ENCODE measurements at places on chromosomes 11 and 22. TPM values are rescaled to one million over a fixed set of nuclear protein-coding genes. Genes with fewer than 3 reads are reported as not detected.

DNA sequence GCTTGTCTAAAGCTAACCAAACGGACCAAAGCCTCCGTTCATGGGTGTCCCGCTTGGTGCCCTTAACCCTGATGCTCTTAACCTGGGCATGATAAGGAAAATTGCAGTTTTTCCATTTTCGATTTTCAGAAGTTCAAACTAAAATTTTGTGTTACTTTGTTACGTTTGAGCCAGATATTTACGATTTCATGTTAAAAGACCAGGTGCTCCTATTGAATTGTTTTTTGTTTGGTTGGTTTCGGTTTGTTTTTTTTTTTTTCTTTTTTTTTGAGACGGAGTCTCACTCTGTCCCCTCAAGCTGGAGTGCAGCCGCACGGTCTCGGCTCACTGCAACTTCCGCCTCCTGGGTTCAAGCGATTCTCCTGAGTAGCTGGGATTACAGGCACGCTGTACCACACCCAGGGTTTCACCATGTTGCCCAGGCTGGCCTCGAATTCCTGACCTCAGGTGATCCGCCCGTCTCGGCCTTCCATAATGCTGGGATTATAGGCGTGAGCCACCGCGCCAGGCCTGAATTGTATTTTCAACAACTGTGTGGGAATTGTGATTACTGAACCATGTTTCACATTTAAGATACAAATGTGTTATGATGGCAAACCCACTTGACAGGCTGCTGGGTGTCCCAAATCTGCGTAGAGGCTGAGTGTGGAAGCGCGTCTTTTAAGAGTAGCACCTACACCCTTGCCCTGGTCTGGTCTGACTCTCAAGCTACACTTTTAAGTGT is 864 bp upstream of the USP28 start:
- no peak for DNase-seq

DNA sequence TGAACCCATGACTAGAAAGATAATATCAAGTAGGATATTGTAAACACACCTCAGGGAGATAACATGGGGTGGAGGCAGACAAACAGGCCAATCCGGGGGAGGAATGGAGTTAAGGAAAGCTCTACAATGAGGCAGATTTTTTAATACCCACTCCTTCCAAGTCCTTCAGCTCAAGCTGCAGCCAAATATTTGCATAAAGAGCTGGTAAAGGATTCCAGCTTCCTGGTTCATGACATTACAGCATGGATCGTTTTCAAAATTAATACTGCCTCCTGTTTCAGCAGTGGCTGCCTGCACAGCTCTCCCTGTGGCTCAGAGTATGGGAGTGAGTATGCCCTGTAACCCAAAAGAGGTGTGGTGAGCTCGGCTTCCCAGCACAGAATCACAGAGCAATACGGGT is 5.1 kb downstream of the POU2AF3 start:
- DNase-seq = peak; percentile 76

- DNase-seq = no peak
Measured at GRCh38 chr11:71364176-71364671, 84.0 kb downstream of the DHCR7 start.

GRCh38 chr11:110598725-110599124 is 113.5 kb downstream of the ARHGAP20 start:
- DNase-seq = no peak

DNA sequence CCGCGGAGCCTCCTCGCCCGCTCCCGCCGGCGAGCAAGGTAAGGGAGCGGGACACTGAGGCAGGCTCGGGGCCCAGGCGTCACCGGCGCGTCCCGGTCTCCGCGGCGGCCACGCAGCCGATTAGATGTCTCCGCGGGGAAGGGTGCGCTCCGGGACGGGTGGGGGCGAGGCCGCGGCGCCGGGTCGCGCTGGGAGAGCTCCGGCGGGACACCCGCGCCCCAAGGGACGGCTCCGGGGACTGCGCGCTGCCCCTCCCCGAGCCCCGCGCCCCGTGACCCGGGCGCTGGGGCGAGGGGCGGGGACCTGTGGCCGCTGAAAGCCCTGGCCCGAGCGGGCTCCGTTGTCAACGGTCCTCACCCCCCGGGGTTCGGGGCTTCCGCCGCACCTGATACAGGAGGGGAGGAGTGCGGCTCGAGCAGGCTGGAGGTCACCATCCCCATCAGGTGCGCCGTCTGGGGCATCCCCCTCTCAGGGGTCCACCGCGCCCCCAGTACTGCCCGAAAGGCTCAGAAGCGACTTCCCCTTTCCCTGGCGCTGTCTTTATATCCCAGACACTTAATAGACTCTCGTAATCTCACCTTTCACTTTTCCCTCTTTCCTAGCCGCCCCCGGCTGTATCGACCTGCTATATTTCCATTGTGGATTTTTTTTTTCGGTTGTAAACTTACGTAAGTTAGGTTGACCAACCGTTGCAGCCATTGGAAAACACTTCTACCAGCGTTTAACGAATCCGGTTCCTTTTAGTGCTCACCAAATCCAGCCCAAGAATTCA is 573 bp downstream of the PPFIA1 start:
- peak; percentile 46 for DNase-seq

DNA sequence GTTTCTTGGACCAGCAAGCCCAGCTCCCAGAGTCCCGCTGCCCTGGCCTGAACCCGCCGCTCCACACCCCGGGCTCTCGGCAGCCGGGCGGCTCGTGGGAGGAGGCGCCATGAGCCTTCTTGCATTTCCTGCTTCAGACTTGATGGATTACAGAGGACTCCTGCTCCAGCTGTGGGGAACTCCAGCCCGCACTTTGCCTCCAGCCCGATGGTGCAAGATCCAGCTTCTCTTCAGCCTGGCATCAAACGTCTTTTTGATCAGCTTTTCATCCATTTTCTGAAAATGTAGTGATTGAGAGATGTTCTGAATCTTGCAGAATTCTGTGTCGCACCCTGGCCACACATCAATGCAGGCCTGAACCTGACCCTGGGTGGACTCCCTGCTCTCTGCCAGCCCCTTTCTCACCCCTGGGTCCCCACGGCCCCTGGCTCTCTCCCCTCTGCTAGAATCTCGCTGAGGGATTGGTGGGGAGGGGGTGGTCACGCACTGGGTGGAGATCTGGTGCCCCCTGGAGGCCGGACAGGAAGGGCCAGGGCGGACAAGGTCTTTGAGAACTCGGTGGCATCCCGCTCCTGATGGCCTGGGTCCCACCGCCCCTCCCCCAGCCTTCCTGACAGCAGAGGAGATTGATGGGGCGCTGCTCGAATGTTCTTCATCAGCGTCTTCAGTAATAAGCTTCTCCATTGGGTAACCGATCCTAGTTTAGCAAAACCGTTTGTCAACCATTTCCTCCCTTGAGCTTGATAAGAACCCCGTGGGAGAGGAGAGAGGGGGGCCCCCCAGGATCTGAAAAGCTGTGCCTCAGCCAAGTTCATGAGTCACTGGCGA is 12.1 kb upstream of the NFAM1 start:
- peak; percentile 87 for DNase-seq

DNA sequence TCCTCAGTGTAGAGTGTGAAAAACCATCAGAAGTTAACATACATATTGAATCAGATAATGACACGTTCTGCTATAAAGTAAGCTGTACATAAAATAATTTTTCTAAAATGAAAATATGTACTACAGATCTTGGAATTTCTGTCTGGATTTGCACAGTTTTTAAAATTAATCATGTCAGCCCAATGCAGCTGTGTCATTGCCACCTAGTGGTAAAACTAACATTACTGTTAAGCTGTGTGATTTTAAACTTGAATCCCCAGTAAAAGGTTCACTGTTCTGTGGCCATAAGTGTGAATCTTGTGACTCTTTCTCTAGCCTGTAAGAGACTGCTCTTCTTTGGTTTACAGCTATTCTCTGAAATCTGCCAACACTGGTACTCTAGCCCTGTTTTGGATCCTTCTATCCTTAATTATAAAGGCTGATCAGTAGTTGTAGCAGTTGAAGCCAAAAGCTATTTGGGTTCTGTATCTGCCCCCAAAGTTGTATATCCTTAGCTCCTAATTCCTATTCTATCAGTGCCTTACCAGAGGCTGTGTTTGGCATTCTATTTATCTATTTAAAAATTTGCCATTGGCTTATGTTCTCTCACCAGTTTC is 4.0 kb downstream of the JRKL start:
- DNase-seq = no peak

DNA sequence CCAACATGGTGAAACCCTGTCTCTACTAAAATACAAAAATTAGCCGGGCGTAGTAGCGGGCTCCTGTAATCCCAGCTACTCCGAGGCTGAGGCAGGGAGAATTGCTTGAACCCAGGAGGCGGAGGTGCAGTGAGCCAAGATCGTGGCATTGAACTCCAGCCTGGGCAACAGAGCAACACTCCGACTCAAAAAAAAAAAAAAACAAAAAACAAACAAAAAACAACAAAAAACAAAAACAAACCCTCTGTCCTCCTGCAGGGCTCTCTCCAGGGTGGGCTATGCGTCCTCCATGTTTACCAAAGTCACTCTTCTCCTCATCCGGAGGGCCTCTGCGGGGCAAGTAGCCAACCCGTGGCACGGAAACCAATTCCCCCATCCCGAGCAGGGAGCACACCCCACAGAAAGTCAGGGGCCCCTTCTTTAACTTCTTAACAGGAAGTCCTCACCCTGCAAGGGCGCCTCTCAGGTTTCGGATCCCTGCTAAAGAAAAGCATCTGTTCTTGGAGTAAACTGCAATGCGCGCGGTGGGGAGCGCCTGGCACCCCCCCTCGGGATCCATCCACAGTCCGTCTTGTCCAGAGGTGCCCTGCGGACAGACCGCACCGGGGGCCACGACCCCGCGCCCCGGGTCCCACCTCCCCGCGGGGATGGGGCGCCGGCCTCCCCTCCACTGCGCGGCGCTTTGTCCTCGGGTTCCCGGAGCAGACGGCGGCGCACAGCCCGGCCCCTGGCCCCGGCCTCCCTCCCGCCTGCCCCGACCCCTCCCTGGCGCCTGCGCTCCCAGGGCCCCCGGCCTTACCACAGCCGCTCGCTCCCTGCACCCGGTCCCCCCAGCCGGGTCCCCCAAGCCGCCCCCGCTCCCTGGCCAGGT is 712 bp downstream of the CERK start:
- no peak for DNase-seq

DNA sequence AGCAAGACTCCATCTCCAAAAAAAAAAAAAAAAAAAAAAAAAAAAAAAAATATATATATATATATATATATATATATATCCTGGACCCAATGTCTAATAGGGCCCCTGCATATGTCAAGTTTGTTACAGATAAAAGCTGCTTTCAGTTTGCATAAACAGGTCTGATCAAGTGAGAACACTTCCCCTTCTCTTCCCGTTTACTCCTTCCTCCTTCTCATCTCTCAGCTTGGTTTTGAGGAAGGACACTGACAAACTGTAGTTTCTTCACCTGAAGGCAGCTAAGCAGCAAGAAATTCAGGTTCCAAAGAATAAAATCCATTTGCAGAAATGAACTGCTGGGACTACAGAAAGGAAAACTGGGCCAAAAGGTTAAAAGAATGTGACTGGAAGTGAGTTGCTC is 11.7 kb downstream of the THOC5 start:
- DNase-seq = no peak

DNA sequence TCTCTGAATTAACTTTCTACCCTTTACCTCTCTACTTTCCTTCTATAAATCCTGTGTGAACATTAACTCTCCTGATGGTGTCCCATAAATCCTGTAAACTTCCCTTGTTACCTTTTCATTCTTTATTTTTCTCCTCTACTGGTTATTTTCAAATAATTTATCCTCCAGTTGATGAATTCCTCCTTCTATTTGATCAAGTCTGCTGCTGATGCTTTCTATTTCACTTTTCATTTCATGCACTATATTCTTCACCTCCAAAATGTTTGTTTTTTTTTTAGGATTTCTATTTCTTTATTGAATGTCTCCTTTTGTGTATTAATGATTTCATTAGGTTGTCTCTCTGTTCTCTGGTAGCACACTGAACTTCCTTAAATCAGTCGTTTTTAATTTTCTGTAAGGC is 68.6 kb downstream of the KCNQ1OT1 start:
- no peak for DNase-seq

GRCh38 chr11:119918347-119918746 is 189.3 kb upstream of the NECTIN1 start:
- no peak for DNase-seq

- no peak for DNase-seq
Measured at GRCh38 chr11:102604875-102605274, 20.3 kb downstream of the MMP20 start.

- peak; percentile 82 for DNase-seq
Measured at GRCh38 chr22:38802671-38803121, 8.8 kb upstream of the DNAL4 start.

DNA sequence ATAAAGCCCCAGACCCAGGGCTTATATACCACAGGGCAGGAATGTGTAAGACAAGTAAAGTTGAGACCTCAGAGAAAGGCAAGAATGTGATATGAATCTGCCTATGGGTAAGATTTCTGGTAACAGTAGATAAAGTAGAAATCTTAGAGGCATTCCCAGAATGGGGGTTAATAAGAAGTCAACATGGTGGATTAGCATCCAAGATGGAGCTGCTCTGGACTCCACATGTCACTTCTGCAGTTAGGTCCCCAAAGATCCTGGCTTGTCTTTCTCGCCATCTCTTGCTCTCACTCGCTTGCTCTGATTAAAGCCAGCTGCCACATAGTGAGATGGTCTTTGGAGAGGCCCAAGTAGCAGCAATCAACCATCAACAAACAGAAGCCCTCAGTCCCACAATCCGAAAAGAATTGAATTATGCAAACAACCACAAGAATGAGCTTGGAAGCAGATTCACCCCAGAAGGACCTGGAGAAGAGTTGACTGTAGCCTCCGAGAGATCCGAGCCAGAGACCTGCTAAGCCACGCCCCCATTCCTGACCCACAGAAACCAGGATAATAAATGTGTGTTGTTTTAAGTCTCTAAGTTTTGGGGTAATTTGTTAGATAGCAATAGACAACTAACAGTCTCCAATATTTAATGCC is 5.4 kb upstream of the C11orf86 start:
- DNase-seq = no peak

DNA sequence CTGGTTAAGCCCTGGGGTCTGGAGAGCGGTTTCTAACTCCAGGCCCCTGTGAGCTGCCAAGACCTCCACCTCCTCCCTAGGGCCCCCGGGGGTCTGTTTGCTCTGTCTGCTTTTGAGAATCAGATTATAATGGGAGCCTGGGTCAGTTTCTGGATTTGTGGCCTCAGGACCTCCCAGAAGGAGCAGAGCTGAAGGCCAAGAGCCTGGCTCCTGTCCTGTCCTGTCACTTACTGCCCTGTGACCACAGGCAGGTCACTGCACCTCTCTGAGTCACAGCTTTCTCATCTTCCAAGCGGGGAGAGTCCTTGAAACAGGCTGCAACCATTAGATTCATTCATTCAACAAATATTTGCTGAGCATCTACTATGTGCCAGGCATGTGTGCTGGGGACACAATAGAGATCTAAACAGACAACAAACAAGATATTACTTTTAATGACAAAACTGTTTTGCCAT is 87.3 kb upstream of the FGF3 start:
- DNase-seq = no peak

- DNase-seq = no peak
Measured at GRCh38 chr11:134449713-134450112, 37.7 kb upstream of the B3GAT1 start.

DNA sequence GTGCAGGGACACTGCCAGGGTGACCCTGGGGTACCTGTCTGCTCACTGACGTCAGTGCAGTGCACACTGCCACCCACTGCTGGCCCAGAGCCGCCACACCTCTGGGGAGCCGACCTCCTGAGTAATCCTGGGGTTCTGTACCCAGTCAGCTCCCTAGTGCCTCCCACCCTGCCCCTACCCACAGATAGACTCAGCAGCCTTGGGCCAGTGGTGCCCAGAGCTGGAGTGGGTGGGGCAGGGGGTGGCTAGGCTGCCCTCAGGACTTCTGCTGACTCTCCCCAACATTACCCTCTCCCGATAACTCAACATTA is 5.8 kb downstream of the NRXN2 start:
- no peak for DNase-seq

Gene OR4D10
- not detected for total RNA-seq

Gene MPZL2
- total RNA-seq = 226 TPM

Gene MPEG1
- 9.4 TPM for total RNA-seq

Gene H19
- total RNA-seq = 130 TPM
